ENCODE measurements at places on chromosomes 1 and 21.
A peak's percentile ranks its signal among the peaks of the same experiment; 100 is the strongest.

GRCh38 chr1:12616709-12617373 is 1.2 kb downstream of the DHRS3 start:
- no peak for DNase-seq

GRCh38 chr1:202815120-202815519 is 4.4 kb downstream of the PCAT6 start:
- DNase-seq = no peak

DNA sequence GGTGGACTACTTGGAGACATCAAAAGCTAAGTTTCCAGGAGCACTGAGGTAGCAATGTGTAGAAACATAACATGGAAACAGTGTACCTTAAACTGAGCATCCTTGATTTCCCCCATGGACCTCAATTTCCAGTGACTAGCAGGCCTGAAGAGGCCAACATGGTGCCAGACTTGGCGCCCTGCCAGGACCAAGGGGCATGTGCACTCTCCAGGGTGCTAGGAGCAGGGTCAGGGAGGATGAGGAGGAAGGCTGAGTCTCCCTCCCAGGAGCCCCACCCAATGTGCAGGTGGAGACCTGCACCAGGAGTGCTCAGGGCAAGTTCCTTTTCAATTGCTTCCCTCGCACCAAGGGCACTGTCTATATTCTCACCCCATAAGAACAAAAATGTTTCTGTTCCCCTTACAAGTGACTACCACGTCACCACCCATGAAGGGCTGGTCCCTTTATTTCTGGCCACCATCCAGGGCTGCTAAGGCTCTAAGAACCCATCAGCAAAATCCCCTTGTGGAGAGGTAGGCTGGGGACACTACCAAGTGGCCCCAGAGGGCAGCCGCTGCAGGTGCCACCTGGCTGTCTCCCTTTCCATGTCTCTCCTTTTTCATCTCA is 39.2 kb downstream of the MX1 start:
- no peak for DNase-seq

- no peak for DNase-seq
Observed at GRCh38 chr1:225851805-225852204, 30.4 kb downstream of the TMEM63A start.

DNA sequence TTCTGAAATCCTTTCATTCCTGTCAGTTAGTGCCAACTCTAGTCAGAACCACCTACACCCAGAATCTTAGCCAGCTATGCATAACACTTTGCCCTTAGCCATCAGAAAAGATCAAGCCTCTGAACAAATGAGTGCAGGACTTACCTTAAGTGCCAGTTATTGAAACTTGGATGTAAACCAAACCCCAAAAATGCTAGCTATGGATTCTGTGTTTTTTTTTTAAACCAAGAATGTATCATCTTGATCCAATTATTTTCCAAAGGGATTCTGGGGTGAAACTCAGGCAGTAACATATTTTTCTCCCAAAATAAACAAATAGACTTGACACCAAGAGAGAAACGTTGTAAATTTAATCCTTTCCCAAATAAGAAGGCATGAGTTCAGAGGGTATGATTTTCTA is 538.6 kb upstream of the ADAMTS5 start:
- peak; percentile 91 for DNase-seq

DNA sequence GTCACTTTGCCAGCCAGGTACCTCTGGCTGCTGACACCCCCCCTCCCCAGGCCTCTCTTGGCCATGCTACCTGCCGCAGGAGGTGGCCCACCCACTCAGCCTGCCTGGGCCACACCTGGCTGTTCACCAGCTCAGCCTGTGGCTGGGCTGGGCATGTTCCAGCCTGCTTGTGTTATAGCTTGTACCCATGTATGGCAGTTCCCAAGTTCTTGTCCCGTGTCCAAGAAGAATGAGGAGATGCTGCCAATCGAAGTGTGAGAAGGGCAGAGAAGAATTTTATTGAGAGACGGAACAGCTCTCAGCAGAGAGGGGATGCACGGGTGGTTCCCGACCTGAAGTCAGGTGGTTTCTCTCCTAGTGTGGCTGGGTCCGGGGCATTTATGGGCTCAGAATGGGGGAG is 3.9 kb upstream of the MMEL1 start:
- DNase-seq = no peak

GRCh38 chr1:205664399-205665017 is 15.8 kb downstream of the SLC45A3 start:
- no peak for DNase-seq

- DNase-seq = no peak
Observed at GRCh38 chr1:47536646-47537118, 98.8 kb downstream of the FOXD2 start.

DNA sequence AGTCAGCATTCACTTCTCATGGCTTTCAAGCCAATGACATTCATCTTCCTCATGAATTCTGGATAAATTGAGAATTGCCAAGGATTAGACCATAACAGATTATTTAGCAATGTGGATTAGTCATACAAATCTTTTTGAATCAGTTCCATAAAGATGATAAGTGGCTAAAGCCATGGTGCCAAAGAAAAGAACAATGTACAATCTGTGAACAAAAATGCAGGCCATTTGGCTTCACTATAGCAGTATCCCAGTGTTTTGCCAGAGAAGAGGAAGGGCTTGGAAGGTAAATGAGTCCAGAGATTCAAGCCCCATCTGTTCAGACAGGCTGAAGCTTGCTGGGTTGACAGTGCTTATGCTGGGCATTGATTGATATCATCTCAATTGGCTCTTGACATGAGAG is 376.4 kb upstream of the LRRC7 start:
- DNase-seq = no peak

DNA sequence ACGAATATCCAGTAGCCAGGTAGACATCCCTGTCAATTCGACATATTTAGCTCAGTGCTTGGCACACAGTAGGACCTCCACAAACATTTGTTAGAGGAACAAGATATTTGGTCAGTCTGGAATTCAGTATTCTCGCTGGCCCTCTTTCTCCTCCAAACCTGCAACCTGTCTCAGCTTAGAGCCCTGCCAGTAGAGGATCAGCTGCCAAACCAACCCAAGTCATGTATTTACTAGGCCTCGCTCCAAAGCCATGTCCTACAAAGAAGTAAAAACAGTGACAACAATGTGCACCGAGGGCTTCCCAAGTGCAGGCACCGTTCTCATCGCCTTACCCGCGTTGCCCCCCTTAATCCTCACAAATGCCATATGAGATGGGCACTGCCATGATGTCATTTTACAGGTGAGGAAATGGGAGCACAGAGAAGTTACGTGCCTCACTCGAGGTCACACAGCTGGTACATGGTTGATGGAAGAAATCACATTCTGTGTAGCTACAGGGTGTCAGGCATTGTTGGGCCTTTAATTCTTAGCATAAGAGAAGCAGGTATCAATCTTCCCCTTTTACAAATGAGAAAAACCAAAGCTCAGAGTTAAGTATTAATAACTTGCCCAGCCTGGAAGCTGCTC is 26.0 kb upstream of the CDCA8 start:
- DNase-seq = no peak

DNA sequence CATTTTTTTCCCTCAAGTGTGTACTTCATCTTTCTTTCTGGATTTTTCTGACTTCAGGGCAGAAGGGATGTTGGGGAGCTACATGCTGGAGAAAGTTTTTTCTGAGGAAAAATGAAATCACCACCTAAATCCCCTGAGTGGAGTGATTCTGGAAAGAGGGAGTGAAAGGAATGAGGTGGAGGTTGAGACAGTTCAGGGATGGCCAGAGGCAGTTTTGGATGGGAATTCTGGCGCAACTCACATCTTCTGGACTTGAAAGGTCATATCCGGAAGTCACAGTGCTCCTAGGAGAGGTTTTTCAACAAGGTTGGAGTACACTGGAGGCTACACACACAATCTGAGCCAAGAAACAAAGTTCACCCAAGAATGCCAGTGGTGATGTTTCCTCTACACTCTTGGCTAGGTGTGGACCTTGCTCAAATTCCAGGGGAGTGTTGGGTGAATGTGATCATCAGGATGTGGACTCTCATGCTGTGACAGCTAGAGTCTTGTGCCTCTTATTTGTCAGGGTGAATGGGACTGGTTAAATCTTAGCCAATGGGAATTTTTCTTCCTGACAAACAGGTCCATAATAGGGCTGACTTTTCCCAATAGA is 161.5 kb downstream of the HLX start:
- no peak for DNase-seq

DNA sequence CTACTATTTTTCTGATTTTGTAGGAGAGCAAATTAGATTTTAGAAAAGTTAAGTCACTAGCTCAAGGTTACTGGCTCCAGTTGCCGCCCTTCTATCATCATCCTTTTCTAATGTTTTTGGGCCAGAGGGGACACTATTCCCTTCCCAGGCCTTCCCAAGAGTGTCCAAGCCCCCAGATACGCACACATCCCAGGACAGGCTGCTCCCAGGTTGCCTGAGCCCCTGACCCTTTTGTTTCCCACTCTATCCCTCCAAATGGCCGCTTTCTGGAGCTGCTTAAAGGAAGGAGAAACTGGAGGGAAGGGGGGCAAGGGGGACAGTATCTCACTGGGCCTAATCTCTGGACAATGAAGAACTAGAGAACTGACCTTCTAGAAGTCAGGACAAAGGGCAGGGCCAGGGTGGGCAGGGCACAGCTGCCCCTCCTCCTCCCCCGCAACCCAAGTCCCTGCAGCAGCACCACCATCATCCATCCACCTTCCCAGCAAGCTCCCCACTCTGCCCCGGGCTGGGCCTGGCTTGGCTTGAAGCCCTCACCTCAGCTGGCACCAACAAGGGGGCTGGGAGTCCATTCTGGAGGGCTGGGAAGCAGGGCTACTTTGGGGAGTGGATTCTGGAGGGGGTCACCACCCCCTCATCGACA is 1.1 kb upstream of the MAP7D1 start:
- DNase-seq = no peak

GRCh38 chr1:66282891-66283621 is 250.9 kb upstream of the SGIP1 start:
- no peak for DNase-seq

- no peak for DNase-seq
Observed at GRCh38 chr1:100034470-100034869, 64.7 kb downstream of the SLC35A3 start.

- DNase-seq = no peak
Observed at GRCh38 chr1:12678820-12679219, 34.9 kb downstream of the AADACL4 start.

DNA sequence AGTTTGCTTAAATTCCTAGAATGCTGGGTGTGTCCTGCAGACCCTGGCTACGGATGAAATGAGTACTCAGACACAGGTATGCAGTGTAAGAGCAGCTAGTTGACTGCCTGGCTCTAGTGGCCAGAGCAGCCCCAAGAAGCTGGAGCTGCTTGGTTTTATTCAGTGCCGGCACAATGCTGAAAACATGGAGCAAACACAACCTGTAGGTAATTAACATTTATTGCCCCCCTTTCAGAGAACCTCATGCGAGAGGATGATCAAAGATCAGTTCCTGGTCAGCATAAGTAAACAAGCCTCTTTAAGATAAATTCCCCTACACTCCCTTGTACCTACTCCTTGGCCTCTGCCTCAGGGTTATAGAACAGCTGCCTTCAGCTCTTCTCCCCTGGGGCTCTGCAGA is 43.2 kb downstream of the MRPS6 start:
- DNase-seq = no peak

DNA sequence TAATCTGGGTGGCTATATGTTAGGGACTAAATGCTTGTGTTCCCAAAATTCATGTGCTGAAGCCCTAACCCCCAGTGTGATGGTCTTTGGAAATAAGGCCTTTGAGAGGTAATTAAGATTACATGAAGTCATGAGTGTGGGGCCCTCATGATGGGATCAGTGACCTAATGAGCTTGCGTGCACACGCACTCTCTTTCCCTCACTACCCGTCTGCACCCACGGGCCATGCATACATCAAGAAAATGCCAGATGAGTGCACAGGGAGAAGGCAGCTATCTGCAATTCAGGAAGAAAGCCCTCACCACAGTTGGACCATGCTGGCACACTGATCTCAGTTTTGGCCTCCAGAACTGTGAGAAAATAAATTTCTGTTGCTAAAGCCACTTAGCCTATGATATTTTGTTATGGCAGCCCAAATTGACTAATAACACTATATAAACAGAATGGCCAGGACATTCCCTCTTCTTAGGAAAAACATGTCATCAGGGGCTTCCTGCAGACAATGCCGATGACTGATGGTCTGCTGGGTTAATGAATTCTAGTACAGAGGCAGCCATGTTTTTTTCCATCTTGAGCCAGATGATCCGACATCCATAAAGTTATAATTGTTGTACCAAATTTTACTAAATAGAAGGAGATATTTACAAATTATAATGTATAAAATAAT is 18.1 kb upstream of the MYOG start:
- DNase-seq = no peak

GRCh38 chr1:193216920-193217319 is 30.5 kb upstream of the B3GALT2 start:
- DNase-seq = no peak

DNA sequence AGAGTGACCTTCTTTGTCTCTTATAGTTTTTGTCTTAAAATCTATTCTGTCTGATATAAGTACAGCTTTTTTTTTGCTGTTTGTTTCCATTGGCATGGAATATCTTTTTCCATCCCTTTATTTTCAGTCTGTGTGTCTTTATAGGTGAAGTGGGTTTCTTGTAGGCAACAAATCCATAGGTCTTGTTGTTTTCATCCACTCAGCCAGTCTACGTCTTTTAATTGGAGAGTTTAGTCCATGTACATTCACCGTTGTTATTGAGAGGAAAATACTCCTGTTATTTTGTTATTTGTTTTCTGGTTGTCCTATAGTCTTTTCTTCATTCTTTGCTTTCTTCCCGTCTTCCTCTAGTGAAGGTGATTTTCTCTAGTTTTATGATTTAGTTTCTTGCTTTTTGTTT is 115.9 kb downstream of the IFI44 start:
- DNase-seq = no peak

- no peak for DNase-seq
Observed at GRCh38 chr1:43123031-43123430, 49.1 kb downstream of the EBNA1BP2 start.

DNA sequence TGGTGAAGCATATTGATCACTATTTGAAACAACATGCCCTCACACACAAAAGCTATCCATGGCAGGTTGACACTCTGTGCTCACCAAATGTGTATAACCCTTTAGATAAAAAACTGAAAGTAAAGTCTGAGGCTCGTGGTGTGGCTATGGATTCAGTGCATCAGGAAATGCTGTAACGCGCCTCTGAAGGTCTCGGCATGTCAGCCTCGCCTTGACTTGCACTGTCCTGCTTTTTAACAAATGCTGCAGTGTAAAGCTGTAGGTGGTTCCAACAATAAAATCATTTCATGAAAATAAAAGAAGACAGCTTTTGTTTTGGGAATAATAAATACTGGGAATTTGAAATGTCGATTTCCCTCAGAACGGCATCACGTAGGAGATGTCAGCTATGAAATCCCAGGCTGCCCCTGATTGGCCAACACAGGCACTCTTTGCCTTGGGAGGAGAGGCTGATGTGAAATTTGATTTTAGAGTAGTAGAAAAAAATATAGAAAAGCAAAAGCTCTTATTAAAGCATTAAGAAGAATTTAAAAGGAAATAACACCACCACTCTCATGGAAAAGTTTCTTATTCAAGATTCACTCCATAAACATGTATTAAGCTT is 168.2 kb downstream of the DSCAM start:
- no peak for DNase-seq

- no peak for DNase-seq
Observed at GRCh38 chr1:89211035-89211634, 12.4 kb upstream of the GBP4 start.

- no peak for DNase-seq
Observed at GRCh38 chr1:29251164-29252124, 15.1 kb downstream of the PTPRU start.

- no peak for DNase-seq
Observed at GRCh38 chr1:152933196-152933595, 13.8 kb upstream of the SPRR5 start.

Data from fibroblast of skin of left biceps (primary cell).